Thymus (tissue), 14 donors: ENCODE measurements at places on chromosomes 2 and 18.

DNA sequence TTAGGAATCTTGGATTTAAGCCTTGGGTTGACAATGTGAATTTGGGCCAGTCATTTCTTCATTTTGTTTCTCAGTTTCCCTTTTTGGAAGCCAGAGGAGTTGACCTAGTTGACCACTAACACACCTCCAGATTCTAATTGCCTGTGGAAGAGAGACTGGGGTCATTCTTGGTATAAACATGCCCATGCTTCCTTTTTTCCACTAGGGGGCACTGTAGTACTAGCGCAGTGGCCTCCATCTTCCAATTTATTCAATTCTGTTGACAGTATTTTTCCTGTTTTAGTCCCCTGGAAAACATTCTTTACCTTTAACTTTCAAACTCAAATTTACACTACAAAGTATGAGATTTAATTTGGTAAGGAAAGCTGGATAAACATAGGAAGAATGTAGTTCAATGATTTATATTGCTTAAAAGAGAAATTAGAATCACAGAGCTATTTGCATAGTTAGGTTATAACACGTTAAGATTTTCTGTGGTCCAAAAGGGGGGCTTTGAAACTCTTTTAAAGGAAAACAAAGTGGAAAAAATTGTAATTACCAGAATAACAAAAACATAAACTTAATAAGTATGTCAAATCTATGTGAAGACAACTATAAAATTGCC, 57.5 kb upstream of the AGPS start:
- peak; percentile 22 for DNase-seq

DNA sequence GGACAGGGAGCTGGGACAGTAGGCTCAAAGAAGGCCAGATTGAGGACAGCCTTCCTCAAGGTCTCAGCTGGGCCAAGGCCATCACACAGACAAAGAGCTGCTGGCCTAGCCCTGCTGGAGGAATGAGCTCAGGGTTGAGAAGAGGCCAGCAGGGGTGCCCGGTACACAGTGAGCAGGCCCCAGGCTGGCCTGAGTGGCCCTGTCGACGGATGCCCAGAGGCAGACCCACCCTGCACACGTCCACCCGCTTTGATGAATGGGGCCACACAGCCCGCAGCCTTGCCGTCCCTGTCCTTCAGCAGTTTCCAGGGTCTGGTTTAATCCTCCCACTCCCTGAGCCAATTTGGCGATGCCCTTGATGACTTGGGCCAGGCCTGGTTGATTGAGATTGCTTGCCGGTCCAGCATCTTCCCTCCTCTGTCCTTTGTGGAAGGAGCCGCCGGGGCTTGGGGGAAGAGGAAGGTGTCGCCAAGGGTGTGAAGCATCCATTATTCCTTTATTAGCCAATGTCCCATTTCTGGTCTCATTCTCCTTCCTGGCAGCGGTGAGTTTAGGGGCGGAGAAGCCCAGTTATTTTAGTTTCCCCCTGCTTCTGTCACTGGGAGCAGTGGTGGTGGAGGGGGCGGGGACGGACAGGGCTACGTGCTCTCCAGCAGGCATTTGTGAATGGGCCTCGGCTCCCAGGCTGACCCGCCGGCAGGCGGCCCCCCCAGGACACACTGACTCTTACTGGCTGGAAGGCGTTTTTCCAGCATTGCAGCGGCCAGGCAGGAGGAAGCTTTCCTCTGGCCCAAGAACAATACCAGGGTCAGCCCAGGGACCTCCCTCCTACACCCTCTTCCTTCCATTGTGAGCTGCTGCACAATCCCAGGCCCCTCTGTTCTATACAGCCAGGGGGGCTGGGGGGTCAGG, 141.8 kb downstream of the CTIF start:
- DNase-seq, result no peak

DNA sequence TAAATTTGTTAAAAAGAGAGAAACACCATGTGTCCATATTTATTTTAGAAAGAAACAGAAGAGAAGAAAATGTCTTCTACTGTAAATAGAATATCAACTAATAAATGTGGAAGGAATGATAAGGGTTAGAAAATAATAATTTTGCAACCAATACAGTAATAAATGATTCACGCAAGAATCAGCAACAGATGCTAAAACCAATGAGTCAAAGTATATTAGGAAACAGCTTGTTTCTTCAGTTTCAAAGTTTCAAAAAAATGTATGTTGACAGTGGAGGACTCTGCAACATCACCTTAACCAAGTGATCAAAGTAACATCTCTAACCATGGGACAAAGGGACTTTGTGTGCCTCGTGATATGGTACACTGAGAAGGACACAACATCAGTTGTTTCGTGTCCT, 147.0 kb downstream of the TWIST2 start:
- no peak for DNase-seq

- peak; percentile 60 for DNase-seq
Observed at GRCh38 chr2:151409601-151410484, at the start of gene RIF1. Gene RIF1, plus strand, starts transcription at chr2:151409902. Its CDS starts 522 bp downstream, at chr2:151410424.

DNA sequence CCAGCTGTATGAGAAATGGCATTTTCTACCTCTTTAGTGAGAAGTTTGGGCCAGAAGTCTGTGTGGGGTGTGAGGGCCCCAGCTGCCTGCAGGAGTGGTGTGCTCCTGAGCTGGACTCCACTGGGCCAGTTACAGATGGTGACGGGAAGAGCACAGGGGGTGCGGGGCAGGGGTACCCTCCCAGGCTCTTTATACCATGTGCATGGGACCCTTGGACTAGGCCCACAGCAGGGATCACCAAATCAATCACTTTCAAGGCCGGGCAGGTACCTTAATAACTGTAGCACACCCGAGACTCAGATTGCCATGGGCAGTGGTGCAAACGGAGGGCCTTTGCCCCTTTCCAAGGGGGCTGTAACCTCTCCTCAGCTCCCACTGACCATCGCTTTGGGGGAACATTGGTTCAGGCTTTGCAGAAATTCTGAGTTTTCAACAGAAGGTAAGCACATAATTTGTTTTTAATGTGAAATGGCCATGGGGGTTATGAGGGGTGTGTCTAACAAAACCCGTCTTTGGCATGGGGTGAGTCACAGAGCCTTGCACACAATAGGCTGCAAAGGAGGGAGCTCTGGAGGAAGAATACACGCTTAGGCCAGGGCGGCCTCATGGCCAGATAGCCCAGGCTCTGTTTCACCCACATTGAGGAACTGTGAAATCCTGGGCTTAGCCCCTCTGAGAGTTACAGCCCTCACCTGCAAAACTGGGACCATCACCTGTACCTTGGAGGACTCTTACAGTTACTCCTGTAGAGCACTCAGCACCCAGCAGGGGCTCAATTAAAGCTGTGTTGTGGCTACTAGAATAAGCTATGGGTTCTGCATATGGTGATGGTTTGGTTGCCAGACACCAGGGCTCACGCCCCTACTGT, 141.0 kb upstream of the BCL2L11 start:
- DNase-seq, result no peak

- DNase-seq, result no peak
Observed at GRCh38 chr18:23583071-23583865, 3.0 kb downstream of the NPC1 start.

DNA sequence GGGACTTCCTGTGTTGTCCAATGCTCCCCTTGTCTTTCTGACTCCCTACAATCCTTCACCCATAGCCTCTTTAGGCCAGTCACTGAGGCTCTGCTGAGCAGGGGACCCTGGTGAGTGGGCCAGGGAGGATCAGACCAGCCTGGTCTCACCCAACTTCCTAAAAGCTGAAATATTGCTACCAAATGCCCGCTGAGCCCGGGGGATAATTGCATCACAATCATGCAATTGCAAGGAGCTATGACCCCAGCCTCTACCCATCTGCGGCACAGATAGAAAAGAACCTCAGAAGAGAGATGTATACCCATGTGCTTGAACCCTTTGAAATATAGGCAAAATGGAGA, 3.7 kb upstream of the SP100 start:
- DNase-seq, result no peak

DNA sequence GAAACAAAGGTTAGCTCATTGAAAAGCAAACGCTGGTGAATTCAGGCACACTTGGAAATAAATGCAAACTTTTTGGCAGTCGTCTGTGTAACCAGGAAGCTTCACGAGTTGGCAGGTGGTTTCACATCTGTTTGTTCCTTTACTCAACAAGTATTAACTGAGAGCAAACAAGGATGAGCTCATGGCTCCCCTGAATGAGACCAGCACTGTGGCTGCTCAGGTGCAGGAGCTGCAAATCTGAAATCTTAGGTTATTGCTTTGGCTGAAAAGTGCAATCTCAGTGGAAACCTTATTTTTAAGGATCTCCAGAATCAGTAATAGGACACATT, 46.3 kb downstream of the SH3RF3 start:
- DNase-seq, result no peak

DNA sequence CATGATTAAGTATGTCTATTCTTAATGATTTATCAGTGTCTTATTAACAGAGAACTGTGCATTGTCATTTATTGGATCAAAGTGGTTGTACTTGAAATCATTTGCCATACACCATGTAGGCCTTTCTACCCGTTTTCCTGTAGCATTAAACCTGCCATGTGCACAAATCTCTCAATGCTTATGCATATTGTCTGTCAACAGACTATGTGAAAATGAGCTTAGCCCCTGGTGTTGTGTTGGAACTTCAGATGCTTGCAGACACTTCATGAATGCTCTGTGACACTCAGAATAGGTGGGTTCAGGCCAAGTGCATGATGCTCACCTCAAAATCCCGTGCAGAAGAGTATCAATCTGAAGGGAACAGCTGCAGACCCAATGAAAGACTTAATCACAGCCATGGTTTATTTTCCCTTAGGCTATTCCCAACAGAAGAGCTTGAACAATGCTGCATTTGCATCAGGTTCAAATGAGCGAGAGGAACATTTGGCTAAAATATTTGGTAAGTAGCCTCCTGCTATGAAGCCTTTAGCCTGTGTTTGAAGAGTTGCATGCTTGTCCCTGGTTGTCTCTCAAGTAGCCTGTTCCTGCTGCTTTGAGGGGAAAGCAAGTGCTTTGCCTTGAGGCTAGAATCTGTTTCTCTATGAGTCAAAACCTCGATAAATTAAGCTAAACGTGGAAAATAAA, 6.1 kb downstream of the C2orf92 start:
- no peak for DNase-seq

- DNase-seq, result no peak
Observed at GRCh38 chr2:75003773-75004172, 45.3 kb downstream of the POLE4 start.

DNA sequence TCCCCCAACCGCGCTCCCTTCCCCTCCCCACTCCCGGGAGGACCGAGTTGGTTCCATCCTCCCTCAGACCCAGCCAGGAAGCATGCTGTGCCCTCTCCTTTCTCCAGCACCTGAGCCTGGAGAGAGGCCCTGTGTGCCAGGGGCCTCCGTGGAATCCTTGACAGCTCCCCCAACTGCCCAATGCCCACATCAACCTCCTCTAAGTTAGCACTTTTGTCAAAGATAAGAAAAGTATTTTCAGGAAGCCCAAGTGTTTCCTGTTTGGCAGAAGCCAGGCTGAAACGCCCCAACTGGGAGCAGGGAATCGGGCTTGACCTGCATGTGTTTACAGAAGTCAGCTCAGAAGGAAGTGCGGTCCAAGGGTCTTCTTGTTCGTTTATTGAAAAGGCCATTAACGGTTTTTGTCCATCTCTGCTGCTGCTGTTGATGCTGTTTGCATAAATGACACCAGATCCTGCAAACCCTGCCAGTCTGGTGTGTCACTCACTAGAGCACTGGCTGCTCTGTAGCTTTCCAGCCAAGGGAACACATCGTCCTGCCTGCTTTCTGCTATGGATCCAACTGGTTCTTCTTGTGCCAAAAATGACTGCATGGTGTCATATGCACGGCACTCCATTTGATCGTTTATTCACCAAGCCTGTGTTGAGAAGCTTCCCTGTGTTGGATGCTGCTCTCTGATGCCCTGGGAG, 35.4 kb upstream of the COL6A3 start:
- DNase-seq, result no peak

DNA sequence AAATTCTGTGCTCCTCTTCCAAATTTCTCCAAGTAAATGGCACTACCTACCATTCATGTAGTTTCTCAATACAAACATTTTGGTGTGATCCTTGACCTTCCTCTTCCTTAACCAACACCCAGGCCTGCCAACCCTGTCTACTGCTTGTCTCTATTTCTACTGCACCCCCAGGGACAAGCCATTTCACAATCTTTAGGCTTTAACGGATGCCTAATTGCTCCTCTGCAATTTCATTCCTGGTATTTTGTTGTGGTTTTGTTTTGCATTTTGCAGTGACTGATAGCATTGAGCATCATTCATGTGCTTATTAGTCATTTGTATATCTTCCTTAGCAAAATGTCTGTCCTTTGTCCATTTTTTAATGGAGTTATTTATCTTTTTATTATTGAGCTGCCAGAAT, 10.0 kb downstream of the FAP start:
- no peak for DNase-seq

DNA sequence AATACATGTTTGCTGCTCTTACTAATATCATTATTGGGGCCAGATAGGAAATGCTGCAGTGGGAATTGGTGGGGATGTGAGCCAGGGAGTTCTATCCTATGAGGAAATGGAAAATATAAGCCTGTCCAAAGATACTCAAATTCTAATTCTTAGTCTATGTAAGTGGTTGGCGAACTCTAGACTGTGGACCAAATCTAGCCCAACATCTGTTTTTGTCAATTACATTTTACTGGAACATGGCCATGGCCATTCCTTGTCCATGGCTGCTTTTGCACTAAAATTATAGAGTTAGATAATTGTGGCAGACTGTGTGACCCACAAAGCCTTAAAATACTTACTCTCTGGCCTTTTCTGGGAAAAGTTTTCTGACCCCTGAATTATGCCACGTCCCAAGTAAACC, 113.3 kb downstream of the MGAT5 start:
- DNase-seq, result no peak

DNA sequence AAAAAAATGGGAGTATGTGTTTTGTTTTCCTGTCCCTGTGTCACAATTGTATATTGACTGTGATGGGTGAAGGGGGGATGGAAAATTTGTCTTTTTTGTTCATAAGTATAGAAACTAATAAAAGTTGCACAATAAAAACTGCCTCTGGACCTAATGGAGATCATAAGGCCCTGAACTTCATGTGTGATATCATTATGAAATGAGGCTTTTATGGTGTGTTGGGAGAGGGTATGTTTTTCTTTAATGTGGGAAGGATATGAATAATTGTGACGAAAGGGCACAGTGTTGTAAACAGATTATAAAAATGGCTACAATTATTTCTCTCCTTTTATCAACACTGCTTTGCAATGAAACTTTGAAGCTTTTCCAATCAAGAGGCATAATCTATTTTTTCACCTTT, 1889.3 kb upstream of the CELF4 start:
- DNase-seq, result no peak

GRCh38 chr2:46157966-46158310, 139.3 kb upstream of the EPAS1 start:
- DNase-seq, result no peak
